ENCODE measurements at places on chromosomes 1 and 21. TPM values are rescaled to one million over a fixed set of nuclear protein-coding genes. Genes with fewer than 3 reads are reported as not detected.

The PLA2G2C gene
- polyA plus RNA-seq, result not detected

The SLC16A4 gene
- polyA plus RNA-seq, result 9.6 TPM

The CROCC gene
- 14.3 TPM for polyA plus RNA-seq

The ZNF695 gene
- polyA plus RNA-seq, result 3.7 TPM

The RGS13 gene
- 0.32 TPM for polyA plus RNA-seq

The CD1D gene
- polyA plus RNA-seq, result 1.5 TPM

All from muscle of arm (tissue), 14 donors.